Suprapubic skin (tissue), 4 donors: ENCODE measurements at places on chromosomes 5 and 9.

GRCh38 chr9:80134487-80134886, 562.7 kb downstream of the TLE4 start:
- no peaks in the 10 kb centered on the region for H3K36me3 ChIP-seq
- no peaks in the 10 kb centered on the region for H3K27me3 ChIP-seq
- DNase-seq = no peak
- H3K4me3 ChIP-seq = no peak overlapping the region

GRCh38 chr5:134526483-134527155, 1.1 kb downstream of the JADE2 start:
- no peaks in the 10 kb centered on the region for H3K27me3 ChIP-seq
- peak overlapping the region; percentile 97 for H3K27ac ChIP-seq
- peak overlapping the region; percentile 91 for H3K4me3 ChIP-seq
- peaks cover 50% of the 10 kb centered on the region for H3K4me1 ChIP-seq
- H3K36me3 ChIP-seq = no peaks in the 10 kb centered on the region

DNA sequence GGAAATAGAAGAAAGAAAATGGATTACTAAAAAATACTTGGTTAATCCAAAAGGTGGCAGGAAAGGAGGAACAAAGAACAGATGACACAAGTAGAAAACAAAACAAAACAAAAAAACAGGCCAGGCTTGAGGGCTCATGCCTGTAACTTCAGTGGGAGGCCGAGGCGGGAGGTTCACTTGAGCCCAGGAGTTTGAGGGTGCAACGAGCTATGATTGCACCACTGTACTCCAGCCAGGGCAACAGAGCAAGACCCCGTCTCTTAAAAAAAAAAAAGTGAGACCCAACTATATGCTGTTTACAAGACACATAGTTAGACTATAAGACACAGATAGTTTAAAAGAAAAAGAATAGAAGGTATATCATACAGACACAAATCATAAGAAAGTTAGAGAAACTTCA, 59.5 kb downstream of the AK8 start:
- H3K4me1 ChIP-seq = no peaks in the 10 kb centered on the region
- H3K27me3 ChIP-seq = no peaks in the 10 kb centered on the region
- no peaks in the 10 kb centered on the region for H3K36me3 ChIP-seq
- no peak overlapping the region for H3K4me3 ChIP-seq
- DNase-seq = no peak

DNA sequence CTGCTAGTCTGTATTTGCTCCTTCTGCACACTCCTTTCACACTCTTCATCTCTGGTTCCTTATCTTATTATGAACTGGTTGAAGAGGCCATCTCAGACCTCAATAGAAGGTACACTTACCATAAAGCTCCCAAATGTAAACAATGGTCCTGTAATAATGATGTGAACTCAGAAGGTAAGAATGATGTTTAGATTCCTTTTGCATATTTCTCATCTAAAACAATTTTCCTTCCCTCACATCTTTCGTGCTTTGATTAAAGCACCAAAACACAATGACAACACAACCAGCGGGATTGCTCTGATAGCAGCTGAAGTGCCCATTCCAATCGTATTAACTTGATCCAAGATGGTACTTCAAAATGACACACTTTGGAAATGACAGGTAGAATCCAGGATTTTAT, 34.3 kb downstream of the NFIB start:
- no peak overlapping the region for H3K4me3 ChIP-seq
- peaks cover 47% of the 10 kb centered on the region for H3K4me1 ChIP-seq
- H3K36me3 ChIP-seq = no peaks in the 10 kb centered on the region
- H3K27me3 ChIP-seq = no peaks in the 10 kb centered on the region

- no peaks in the 10 kb centered on the region for H3K36me3 ChIP-seq
- H3K27ac ChIP-seq = no peak overlapping the region
- H3K27me3 ChIP-seq = no peaks in the 10 kb centered on the region
- DNase-seq = no peak
These were observed 123.5 kb downstream of the TSSK1B start for GRCh38 chr5:113311301-113311700.

DNA sequence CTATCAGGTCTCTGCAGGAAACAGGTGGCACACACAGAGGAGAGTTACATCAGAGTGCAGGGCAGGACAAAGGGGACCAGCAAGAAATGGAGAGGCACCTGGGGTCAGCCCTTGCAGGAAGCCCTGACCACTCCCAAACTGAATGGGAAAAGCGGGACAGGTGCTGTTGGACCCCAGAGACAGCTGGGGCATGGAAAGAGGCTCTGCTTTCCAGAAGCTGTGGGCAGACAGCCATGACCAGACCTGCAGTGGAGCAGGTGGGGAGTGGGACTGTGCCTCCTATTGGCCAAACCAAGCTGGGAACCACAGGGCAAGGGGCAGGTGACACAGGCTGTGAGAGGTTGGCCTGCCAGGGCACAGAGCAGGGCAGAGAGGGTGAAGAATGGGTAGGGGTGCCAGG, 125.8 kb downstream of the BOD1 start:
- no peak overlapping the region for H3K27ac ChIP-seq
- no peaks in the 10 kb centered on the region for H3K36me3 ChIP-seq
- H3K4me3 ChIP-seq = no peak overlapping the region
- H3K4me1 ChIP-seq = peaks cover 5% of the 10 kb centered on the region

DNA sequence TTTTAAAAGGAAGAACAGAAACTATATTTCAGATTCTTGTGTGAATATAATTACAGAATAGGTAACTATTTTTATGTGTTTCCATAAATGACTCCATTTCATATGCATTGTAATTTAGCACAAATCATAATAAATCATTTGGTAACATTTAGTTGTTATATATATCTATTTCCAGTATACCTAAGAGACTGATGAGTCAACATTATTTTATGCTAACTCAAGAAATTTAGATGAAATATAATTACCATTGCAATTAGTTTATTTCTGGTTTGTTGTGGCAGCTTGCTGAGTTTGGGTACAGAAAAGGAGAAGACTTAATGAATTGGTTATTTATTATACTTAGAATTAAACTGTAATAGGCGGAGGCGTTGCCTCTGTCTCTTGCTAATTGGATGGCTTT, 314.9 kb downstream of the KCTD16 start:
- no peaks in the 10 kb centered on the region for H3K36me3 ChIP-seq
- H3K4me3 ChIP-seq = no peak overlapping the region
- H3K4me1 ChIP-seq = no peaks in the 10 kb centered on the region
- H3K27ac ChIP-seq = no peak overlapping the region
- no peak for DNase-seq

DNA sequence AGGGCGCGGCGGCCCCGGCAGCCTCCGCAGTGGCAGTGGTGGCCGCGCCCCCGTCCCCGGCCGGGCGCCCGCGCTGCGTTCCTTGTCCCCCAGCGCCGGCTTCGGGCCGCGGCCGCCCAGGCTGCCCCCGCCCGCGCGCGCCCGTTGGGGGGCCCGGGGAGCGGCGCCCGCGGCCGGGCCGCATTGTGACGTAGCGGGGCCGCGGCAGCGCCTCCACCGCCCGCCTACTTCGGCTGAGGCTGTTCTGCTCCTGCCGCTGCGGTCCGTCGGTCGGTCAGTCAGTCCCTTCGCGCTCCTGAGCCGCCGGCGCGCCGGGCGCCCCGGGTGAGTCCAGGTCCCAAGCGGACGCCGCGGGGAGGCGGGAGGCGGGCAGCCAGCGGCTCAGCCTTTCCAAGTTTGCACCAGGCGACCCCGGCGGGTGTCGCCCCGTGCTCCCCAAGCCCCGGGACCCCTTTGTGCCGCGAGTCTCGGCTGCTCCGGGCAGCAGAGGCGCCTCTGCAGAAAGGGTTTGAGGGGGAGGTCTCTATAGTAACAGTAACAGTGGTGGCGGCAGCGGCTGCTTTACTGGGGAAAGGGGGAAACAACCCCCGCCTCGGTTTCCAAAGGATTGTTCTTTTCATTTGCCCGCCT, at the start of gene SNCAIP:
SNCAIP (plus strand) TSS at position 277 of the 630 bp plus-strand sequence. CDS start 78,898 bp downstream, outside the sequence.
- H3K36me3 ChIP-seq = no peaks in the 10 kb centered on the region
- H3K4me3 ChIP-seq = peak within 1 kb of the TSS; percentile 76
- no peaks in the 10 kb centered on the region for H3K27me3 ChIP-seq
- no peak for DNase-seq
- H3K4me1 ChIP-seq = peaks cover 13% of the 10 kb centered on the region
